ENCODE measurements at places on chromosomes 6 and 20.

DNA sequence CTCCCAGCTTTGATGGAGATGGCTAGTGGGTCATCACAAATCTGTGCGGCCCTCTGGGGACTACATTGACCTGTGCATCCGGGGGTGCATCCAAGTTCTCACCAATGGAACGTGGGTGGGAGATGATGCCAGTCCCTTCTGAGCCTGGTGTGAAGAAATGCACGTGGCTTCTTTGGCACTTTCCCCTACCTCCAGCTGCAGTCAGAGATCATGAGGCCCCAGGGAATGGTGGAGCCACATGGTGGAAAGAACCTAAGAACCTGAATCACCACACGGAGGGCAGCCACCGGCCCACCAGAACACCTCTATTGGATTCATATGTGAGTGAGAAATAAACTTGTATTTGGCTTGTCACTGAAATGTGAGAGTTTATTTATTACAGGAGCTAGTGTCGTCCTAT is 9.9 kb upstream of the CDKN1A start:
- DNase-seq, result no peak

DNA sequence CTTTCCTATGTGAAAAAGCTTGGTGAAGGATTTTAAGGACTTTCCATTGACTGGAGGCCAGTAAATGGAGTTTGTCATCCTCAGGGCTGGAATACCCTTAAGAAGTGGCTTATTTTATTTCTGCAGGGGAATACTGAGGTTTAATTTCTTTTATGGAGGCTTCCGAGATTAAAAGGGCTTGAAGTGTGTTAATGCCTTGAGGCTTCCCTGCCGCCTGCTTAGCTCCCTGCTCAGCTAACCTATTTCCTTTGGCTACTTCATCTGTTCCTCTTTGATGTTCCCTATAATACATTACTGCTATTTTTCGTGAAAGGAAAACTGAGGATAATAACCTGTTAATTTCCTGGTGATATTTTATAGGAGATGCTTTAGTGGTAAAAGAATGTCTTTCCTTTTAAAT is 44.2 kb downstream of the HLA-DPB1 start:
- no peak for DNase-seq

GRCh38 chr20:18678549-18679419 is 90.9 kb downstream of the DTD1 start:
- DNase-seq, result peak; percentile 21

- DNase-seq, result no peak
Measured at GRCh38 chr6:44826025-44826676, 438.6 kb downstream of the CDC5L start.

GRCh38 chr20:47815416-47815806 is 30.1 kb upstream of the SULF2 start:
- DNase-seq, result no peak

- no peak for DNase-seq
Measured at GRCh38 chr6:42771741-42772100, 10.1 kb upstream of the BICRAL start.

GRCh38 chr6:159778542-159779103 is 10.8 kb downstream of the TCP1 start:
- DNase-seq, result no peak

DNA sequence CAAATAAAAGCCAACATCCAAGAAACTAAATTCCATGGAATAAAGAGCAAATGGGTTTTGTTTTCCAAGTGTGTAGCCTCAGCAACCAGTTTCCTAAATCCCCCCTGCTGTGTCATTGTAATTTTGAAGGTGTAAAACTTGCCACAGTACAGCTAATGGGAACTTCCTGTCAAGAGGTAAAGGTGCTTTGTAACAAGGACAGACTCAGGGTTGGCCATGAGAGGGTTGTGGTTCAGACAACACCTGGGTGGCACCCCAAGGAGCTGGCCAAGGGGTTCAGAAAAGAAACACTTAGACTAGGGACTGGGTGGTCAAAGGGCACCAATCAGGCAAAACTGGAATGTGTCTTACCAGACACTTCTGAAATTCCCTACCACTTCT is 52.4 kb upstream of the LYRM2 start:
- DNase-seq, result peak; percentile 5

DNA sequence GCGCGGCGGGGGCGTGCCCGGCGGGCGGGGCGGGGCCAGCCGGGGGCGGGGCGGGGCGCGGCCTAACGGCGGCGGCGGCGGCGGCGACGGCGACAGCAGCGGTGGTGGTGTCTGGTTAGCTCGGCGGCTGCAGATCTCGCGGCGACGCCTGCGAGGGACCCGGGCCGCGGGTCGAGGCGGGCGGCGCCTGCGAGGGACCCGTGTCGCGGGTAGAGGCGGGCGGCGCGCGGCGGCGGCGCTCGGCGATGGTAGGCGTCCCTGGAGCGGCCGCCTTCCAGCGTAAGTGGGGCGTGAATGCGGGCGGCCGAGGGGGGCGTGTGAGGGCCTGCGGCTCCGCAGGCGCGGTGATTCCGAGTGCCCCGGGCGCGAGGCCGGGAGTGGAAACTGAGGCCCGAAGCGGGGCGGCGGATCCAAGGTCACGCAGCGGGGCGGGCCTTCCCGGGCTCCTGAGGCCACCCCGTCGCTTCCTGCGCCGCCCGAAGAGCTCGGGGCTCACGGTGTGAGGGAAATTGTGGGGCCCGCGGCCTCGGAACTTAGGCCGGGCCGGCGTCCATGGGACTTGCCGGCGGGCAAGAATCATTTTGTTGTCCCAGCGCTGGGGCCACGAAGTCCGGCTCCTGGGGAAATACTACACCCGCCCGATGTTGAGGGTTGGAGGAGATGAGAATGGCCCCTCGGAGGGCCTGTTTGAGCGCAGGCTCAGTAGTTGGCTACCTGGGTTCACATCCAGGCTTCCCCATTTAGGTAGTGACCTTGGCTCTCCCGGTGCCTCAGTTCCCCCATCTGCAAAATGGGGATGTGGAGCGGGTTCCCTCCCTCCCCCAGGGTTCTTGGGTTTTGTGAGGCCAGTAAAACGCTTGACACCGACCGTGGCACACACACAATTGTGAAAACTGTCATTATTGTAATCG is at the start of gene CBFA2T2:
Gene CBFA2T2 (plus strand): TSS at position 74 of the 911 bp plus-strand sequence. CDS start 172 bp downstream, at position 246.
- DNase-seq, result peak; percentile 68

GRCh38 chr20:37066168-37066567 is 29.6 kb downstream of the RBL1 start:
- no peak for DNase-seq

GRCh38 chr6:152360034-152360433 is 277.1 kb downstream of the SYNE1 start:
- no peak for DNase-seq

DNA sequence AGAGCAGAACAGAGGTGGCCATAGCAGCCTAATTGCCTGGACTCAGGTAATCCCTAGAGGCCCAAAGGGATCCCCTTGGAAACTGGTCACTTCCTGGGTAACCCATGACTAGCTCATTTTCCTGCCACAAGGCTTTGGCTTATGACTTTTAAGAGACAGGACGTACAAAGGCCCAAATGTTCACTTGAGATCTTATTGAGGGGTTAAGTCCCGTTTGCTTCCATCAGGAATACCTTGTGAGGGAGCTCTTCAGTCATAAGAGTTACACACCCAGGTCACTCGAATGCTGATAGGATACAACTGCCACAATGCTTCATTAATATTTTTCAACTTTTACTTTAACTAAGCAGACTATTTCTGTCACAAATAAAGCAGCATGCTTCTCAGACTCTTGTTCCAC is 51.7 kb downstream of the TMEM170B start:
- no peak for DNase-seq
